ENCODE measurements at places on chromosomes 6 and 20. TPM values are rescaled to one million over a fixed set of nuclear protein-coding genes. Genes with fewer than 3 reads are reported as not detected.
A peak's percentile ranks its signal among the peaks of the same experiment; 100 is the strongest.

The PAK1IP1 gene
- 27.7 TPM for total RNA-seq

The MMP24 gene
- total RNA-seq: not detected

The SLC22A2 gene
- not detected for total RNA-seq

The IPCEF1 gene
- 45.9 TPM for total RNA-seq

The KPNA5 gene
- 7.6 TPM for total RNA-seq

The CPXM1 gene
- total RNA-seq: 53.5 TPM

The GPX5 gene
- not detected for total RNA-seq

The PAX1 gene
- total RNA-seq: not detected

- peaks cover 28% of the 10 kb centered on the region for H3K27me3 ChIP-seq
- no peaks in the 10 kb centered on the region for H3K36me3 ChIP-seq
- H3K27ac ChIP-seq: no peak overlapping the region
- H3K4me3 ChIP-seq: no peak overlapping the region
Observed at GRCh38 chr20:731891-732560, 36.3 kb downstream of the SLC52A3 start.

- peaks cover 8% of the 10 kb centered on the region for H3K4me1 ChIP-seq
- DNase-seq: no peak
- H3K4me3 ChIP-seq: no peak overlapping the region
- H3K27ac ChIP-seq: no peak overlapping the region
- no peaks in the 10 kb centered on the region for H3K36me3 ChIP-seq
Observed at GRCh38 chr6:105259913-105260889, 80.4 kb upstream of the POPDC3 start.

DNA sequence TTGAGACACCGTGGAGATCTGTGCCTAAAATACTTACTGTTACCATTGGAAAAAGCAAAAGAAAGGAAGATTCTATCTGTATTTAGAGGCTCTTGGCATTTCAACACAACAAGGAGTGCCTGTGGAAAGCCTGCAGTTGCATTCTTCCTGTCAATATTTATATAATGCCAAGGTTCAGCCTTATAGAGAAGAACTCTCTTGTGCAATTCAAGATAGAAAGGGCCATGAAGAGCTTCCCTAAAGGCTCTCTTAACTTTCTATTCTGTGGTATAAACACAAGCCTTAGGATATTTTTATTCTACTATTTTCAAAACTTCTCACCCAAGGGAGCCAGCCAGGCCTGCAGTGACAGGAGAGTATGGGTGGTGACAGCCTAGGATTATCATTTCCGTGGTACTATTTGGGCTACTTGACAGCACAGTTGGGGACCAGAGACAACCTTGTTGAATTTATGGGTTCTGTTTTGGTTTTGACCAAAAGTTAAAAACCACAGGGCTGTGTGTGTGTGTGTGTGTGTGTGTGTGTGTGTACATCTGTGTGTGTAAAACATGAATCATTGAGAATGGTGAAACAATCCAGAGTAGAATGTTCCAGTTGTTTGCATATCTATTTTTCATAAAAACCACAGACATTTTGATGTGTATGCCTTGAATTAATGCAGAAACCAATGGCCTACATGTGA, 700.9 kb upstream of the SLC35B3 start:
- H3K27ac ChIP-seq: no peak overlapping the region
- H3K4me1 ChIP-seq: no peaks in the 10 kb centered on the region
- no peaks in the 10 kb centered on the region for H3K27me3 ChIP-seq
- no peaks in the 10 kb centered on the region for H3K36me3 ChIP-seq
- no peak for DNase-seq

DNA sequence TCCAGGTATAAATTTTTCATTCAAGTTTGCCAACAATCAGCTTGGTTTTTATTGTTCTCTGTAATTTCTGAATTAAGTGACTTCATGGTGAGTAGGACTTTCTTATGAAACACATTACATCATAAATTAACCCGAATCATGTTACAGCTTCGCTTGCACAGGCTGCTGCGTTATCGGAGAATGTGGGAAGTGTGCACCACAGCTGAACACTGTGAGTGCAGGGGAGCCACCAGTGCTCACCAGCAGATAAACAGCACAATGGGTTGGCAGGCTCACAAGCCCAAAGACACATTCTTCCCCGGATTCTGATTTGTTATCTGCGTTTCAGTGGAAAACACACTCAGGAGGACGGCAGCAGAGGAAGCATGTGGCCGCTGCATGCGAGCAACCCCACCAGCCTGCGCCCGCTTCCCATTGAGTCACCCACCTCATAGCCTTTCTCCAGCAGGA, 121.1 kb downstream of the GMDS start:
- peaks cover 35% of the 10 kb centered on the region for H3K4me1 ChIP-seq
- DNase-seq: no peak
- H3K27ac ChIP-seq: no peak overlapping the region
- no peaks in the 10 kb centered on the region for H3K27me3 ChIP-seq
- H3K4me3 ChIP-seq: no peak overlapping the region

DNA sequence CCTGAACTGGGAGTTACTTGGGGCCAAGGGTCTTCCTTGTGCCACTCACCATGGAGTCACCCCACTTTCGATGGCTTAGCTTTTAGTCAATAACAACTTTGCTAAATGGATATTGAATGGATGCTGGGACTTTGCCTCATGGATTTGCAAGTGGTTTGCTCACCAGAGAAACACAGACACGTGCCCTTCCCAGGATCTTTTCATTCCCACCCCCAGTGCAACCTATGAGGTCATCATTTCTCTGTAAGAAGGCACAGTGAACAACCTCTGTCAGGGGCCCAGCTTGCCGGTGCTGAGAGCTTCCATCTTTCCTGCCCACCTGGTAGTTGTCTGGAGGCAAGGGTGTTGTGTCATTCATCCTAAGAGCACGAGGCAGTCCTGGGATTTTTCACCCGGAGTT, 256.8 kb upstream of the PMEPA1 start:
- peaks cover 18% of the 10 kb centered on the region for H3K27me3 ChIP-seq
- H3K4me3 ChIP-seq: no peak overlapping the region
- no peaks in the 10 kb centered on the region for H3K4me1 ChIP-seq

GRCh38 chr6:136552054-136552453, 1.8 kb upstream of the MAP7 start:
- peaks cover 10% of the 10 kb centered on the region for H3K27me3 ChIP-seq
- DNase-seq: no peak
- H3K36me3 ChIP-seq: no peaks in the 10 kb centered on the region
- H3K4me1 ChIP-seq: no peaks in the 10 kb centered on the region
- no peak overlapping the region for H3K4me3 ChIP-seq

GRCh38 chr20:8930726-8931125, 138.2 kb upstream of the PLCB4 start:
- no peak for DNase-seq
- H3K27me3 ChIP-seq: no peaks in the 10 kb centered on the region
- H3K27ac ChIP-seq: no peak overlapping the region

DNA sequence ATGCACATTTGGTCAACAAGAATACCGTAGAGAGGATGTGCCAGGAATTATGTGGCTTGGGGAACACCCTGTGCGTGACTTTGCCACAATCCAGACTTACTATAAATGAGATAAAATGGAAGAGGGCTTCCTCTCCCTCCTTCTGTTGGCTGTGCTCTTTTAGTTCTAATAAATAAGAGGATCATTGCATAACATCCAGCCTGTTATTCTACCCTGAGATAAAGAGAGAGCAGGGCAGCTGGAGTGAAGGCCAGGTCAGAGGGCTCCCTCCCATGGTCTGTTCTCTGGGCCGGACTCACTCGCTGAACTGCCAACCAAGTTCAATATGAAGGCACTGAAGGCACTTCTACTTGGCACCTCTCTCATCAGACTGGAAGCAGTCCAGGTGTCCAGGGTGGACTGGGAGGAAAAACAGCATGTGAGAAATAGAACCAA, 91.7 kb downstream of the MTFR2 start:
- no peak for DNase-seq
- no peak overlapping the region for H3K4me3 ChIP-seq
- peaks cover 12% of the 10 kb centered on the region for H3K27me3 ChIP-seq
- no peaks in the 10 kb centered on the region for H3K4me1 ChIP-seq
- H3K27ac ChIP-seq: no peak overlapping the region

- no peaks in the 10 kb centered on the region for H3K27me3 ChIP-seq
- no peak overlapping the region for H3K4me3 ChIP-seq
- H3K27ac ChIP-seq: no peak overlapping the region
- no peak for DNase-seq
Observed at GRCh38 chr20:34927736-34928135, 27.9 kb downstream of the GSS start.

GRCh38 chr20:18276821-18277220, 11.5 kb upstream of the ZNF133 start:
- peak overlapping the region; percentile 21 for H3K4me3 ChIP-seq
- H3K27ac ChIP-seq: no peak overlapping the region
- peaks cover 30% of the 10 kb centered on the region for H3K27me3 ChIP-seq
- H3K36me3 ChIP-seq: no peaks in the 10 kb centered on the region

- H3K36me3 ChIP-seq: peaks cover 14% of the 10 kb centered on the region
- no peak overlapping the region for H3K4me3 ChIP-seq
- DNase-seq: no peak
- no peaks in the 10 kb centered on the region for H3K27me3 ChIP-seq
- H3K27ac ChIP-seq: no peak overlapping the region
Observed at GRCh38 chr20:49862607-49863200, 50.1 kb downstream of the SLC9A8 start.

DNA sequence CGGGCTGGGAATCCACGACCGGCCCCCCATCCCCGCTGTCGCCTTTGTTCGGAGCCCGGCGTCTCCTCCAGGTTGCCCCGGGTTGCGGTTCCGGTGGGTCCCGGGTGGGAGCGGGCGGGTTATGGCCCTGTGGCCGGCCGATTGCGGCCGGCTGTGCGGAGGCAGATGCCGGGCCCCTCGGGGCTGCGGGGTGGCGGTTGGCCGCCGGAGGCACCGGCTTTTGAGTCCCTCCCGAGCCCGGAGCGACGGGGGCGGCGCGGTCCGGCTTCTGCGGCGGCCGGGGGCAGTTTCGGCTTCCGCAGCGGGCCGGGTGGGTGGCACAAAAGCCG, 431 bp downstream of the LOC128125822 start:
- H3K27me3 ChIP-seq: no peaks in the 10 kb centered on the region
- H3K4me3 ChIP-seq: peak overlapping the region; percentile 95
- peaks cover 19% of the 10 kb centered on the region for H3K4me1 ChIP-seq
- no peak for DNase-seq
- H3K27ac ChIP-seq: peak overlapping the region; percentile 92
- H3K36me3 ChIP-seq: peaks cover 17% of the 10 kb centered on the region

- no peak overlapping the region for H3K4me3 ChIP-seq
- H3K27me3 ChIP-seq: peaks cover 16% of the 10 kb centered on the region
- DNase-seq: peak; percentile 47
- no peaks in the 10 kb centered on the region for H3K36me3 ChIP-seq
- H3K4me1 ChIP-seq: peaks cover 28% of the 10 kb centered on the region
Observed at GRCh38 chr6:170152124-170152926, 138.6 kb downstream of the DLL1 start.

GRCh38 chr20:57620274-57620990, at the start of gene ZBP1:
ZBP1 (minus strand) TSS chr20:57620426; CDS start chr20:57620295, 131 bp downstream.
- peak within 1 kb of the TSS; percentile 73 for H3K4me3 ChIP-seq
- H3K4me1 ChIP-seq: peaks cover 51% of the 10 kb centered on the region
- H3K27ac ChIP-seq: peak within 1 kb of the TSS; percentile 93
- H3K36me3 ChIP-seq: no peaks in the 10 kb centered on the region
- peak; percentile 70 for DNase-seq

DNA sequence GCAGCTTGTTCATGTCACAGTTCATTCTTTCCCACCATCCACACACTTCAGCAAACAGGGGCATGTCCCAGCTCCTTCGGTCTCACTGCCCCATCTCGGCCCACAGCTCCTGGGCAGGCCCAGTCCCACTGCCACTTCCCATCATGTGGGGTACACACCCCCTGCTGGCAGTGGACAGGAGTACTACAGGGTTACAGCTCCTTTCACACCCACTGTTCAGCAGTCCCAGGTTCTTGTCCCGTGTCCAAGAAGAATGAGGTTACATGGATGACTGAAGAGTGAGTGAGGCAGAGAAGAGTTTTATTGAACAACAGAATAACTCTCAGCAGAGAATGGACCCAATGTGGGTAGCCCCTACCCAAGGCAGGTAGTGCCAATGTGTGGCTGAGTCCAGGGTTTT, 77.8 kb upstream of the SMLR1 start:
- H3K27me3 ChIP-seq: peaks cover 2% of the 10 kb centered on the region
- H3K36me3 ChIP-seq: no peaks in the 10 kb centered on the region
- H3K27ac ChIP-seq: no peak overlapping the region
- no peaks in the 10 kb centered on the region for H3K4me1 ChIP-seq
- no peak overlapping the region for H3K4me3 ChIP-seq

- H3K27me3 ChIP-seq: peaks cover 8% of the 10 kb centered on the region
- H3K4me1 ChIP-seq: peaks cover 12% of the 10 kb centered on the region
- no peak overlapping the region for H3K27ac ChIP-seq
- H3K4me3 ChIP-seq: no peak overlapping the region
Observed at GRCh38 chr6:36826520-36827227, 12.6 kb downstream of the CPNE5 start.

- peaks cover 11% of the 10 kb centered on the region for H3K4me1 ChIP-seq
- H3K36me3 ChIP-seq: no peaks in the 10 kb centered on the region
- no peak overlapping the region for H3K27ac ChIP-seq
- no peak for DNase-seq
- peaks cover 10% of the 10 kb centered on the region for H3K27me3 ChIP-seq
Observed at GRCh38 chr20:40843251-40843650, 154.2 kb upstream of the MAFB start.

DNA sequence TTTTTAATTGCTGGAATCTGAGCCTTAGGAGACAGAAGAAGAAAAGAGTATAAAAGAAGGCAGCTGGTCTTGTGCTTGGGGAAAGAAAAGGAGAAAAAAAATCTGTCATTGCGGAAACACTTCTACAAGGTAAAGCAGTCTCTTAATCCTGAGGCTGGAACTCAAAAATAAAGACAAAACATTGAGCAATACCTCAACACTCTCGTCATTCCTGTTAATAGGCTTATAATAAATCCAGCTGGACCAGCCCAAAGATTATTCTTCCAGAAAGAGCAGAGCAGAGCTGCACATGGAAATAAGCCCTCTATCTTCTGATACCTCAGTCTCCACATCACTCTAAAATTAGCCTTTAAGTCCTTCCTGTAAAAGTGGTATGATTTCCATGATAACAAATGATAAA, 62.0 kb upstream of the HIVEP1 start:
- DNase-seq: no peak
- no peak overlapping the region for H3K4me3 ChIP-seq
- H3K4me1 ChIP-seq: no peaks in the 10 kb centered on the region
- H3K36me3 ChIP-seq: no peaks in the 10 kb centered on the region
- no peak overlapping the region for H3K27ac ChIP-seq
- H3K27me3 ChIP-seq: no peaks in the 10 kb centered on the region

DNA sequence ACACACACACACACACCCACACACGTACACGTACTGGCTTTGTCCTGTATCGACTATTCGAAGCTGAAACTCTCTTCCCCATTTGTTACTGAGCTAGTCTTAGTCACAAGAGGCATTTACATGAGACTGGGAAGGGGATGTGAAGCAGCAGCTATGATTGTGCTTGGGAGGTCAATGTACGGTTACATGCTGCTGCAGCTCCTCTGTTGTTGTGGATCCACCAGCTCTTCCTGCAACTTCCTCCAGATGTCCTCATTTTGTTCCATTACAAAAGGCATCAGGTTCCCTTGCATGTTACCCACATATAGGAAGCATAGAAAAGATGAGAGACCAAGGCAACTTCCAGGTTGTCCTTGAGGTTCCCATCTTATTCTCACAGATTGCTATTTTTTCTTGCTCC, 612.4 kb upstream of the IMPG1 start:
- H3K27ac ChIP-seq: no peak overlapping the region
- no peaks in the 10 kb centered on the region for H3K27me3 ChIP-seq
- no peaks in the 10 kb centered on the region for H3K4me1 ChIP-seq
- H3K36me3 ChIP-seq: no peaks in the 10 kb centered on the region

GRCh38 chr20:48364688-48365421, 462.9 kb downstream of the PREX1 start:
- no peaks in the 10 kb centered on the region for H3K36me3 ChIP-seq
- H3K4me3 ChIP-seq: no peak overlapping the region
- H3K27me3 ChIP-seq: peaks cover 23% of the 10 kb centered on the region
- DNase-seq: no peak

Measured in natural killer cell treated with Interleukin-12 subunit alpha and Interleukin-12 subunit beta and Interleukin-15 and Interleukin-18, amount 100 ng/mL, for 72 hours (primary cell).